ENCODE measurements at places on chromosomes 5 and 9. TPM values are rescaled to one million over a fixed set of nuclear protein-coding genes. Genes with fewer than 3 reads are reported as not detected.

GRCh38 chr9:83509402-83509801, 28.8 kb downstream of the FRMD3 start:
- no peak for DNase-seq

GRCh38 chr5:132226516-132227234, 978 bp downstream of the P4HA2 start:
- no peak for DNase-seq

- no peak for DNase-seq
Observed at GRCh38 chr9:696332-697323, 144.9 kb upstream of the DMRT1 start.

GRCh38 chr5:53114988-53115387, 5.4 kb upstream of the MOCS2 start:
- no peak for DNase-seq

The MVB12B gene
- 18.7 TPM for total RNA-seq

GRCh38 chr5:113292462-113292861, 142.3 kb downstream of the TSSK1B start:
- DNase-seq: no peak

The NUTM2G gene
- total RNA-seq: not detected

The NRG2 gene
- total RNA-seq: 1.5 TPM

The LMX1B gene
- total RNA-seq: 0.18 TPM

GRCh38 chr9:4742246-4742645, 1.2 kb upstream of the AK3 start:
- DNase-seq: no peak

The GABRA1 gene
- not detected for total RNA-seq

The SLC46A2 gene
- total RNA-seq: not detected

The ZFYVE16 gene
- 53.6 TPM for total RNA-seq

DNA sequence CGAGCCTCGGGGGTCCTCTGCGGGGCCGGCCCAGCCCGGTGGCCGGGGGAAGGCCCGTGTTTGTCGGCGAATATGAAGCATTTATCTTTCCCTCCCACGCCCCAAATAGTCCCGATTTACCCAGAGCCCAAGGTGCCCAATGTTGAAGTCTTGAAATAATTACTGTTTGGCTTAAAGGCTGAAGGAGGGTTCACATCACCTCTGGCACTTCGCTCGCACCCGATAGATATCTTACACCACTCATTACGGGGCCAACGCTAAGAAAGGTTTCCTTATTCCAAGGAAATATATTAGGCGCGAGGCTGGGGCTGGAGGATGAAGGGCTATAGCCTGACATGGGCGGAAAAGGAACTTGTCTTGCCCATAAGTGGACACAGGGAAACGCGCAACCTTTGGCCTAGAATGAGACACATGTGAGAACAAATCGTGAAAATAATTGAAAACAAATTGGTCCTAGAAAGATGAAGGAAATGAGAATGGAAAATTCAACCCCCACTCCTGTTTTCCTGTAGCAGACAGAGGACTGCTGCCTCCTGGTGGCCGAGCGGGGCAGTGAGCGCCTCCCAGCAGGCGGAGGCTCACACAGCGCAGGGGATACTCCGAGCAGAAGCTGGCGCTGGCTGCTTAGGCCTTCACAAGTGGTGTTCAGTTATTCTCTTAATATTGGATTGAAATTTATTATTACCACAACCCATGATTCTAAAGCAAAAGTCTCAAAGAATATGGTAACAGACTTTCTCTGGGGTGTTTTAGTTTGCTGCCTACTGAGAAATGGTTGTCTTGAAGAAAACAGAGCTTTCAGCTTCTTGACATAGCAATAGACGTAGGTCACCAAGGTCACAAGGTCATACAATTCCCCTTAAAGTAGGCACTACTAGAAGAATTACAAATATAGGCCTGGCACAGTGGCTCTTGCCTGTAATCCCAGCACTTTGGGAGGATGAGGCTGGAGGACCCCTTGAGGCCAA, 7.9 kb downstream of the CCL21 start:
- peak; percentile 94 for DNase-seq

The ACTL7A gene
- not detected for total RNA-seq

DNA sequence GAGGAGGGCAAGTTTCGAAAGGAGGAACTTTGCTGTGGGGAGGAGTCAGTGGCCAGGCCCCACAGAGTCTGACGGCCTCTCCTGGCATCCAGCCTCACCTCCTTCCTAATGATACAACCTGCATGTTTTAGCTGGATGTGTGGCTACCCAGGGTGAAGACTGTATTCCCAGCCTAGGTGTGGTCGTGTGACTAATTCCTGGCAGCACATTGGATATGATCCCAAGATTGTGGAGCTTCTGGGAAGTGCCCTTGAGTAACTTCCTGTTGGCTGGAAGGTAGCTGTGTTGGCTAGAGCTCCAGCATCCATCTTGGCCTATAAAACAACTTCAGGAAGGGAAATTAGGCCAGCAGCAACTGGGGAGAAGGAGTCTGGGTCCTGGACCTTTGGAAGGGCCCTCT, 19.0 kb upstream of the LPCAT1 start:
- DNase-seq: peak; percentile 21

The IFNB1 gene
- total RNA-seq: not detected

The IQGAP2 gene
- total RNA-seq: 8.8 TPM

DNA sequence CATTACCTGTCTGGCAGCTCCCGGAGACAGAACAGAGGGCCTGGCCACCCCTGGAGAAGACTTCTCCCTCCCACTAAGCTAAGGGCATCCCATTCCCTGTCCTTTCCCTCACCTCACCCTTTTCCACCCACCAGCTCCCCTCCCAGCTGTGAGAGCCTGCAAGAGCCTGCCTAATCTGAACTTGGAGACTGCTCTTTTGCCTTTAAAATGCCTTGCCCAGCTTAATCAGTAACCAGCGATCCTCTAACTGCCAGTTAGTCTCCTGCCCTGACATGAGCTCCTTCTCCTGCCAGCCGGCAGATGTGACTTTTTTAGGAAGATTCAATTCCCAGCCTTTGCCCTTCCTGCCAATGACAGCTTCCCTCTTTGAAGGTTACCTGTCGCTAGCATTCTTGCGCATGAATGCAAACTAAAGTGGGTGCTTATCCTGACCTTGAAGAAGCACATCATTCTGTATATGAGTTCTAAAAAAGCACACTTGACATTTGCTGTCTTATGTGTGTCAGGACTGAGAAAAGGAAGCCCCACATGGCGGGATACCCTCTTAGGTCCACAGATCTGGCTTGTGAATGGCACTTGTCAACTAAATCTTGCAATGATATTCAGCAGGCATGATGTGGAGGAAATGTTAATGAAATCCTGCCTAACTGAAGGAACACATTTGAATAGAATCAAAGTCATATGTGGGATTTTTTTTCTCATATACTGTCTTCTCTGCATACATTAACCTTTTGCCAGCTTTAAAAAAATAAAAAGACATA, 411.2 kb upstream of the SLC30A5 start:
- DNase-seq: no peak

The FSTL4 gene
- total RNA-seq: not detected

The FCN2 gene
- total RNA-seq: not detected

DNA sequence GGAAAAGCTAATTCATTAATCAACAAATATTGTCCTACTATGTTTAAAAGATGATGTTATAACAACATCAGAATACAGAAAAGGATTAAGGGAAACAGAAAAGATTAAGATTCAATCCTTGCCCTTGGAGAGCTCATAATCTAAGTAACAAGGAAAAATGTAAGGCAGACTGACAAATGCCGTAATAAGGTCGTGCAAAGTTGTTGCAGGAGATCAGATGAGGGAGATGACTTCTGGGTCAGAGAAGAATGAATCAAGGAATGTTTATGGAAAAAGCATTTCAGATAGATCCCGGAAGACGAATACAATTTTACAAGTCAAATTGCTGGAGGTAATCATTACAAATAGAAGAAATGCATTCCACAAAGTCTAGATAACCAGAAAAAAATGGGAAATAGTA, 6.4 kb downstream of the ADAMTS6 start:
- DNase-seq: no peak

The GFI1B gene
- total RNA-seq: not detected

DNA sequence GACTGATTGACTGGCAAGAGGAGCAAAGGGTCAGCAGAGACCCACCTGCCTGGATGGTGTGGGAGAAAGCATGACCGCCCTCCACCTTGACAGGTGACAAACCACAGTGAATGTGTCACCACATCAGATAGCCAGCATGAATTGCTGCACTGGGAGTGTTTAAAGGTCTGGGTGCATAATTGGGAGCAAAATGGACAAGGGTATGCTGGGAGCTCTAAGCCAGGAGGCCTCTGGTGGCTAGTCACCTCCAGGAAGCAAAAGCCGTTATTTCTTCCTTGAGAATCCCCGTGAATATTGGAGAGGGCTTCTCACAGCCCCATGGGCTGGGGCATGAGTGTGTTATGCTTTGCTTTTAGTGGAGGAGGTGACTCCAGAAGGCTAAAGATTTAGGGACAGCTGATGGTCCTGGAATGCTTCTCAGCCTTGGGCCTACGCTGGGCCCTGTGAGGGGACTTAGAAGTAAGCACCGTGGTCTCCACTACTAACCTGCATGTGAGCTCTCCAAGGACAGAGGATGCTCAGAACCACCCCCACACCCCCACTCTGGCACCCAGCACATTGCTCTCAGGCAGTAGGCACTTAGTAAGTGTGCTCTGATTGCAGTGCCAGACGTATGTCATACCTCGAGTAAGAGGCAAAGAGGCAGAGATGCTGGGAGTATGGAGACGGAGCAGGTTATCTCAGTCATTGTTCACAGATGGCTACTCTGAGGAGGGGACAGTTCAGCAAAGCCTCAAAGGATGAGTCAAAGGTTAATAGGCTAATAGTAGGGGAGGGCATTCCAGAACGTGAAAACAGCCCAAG, 9.1 kb upstream of the IRF1 start:
- DNase-seq: peak; percentile 56

DNA sequence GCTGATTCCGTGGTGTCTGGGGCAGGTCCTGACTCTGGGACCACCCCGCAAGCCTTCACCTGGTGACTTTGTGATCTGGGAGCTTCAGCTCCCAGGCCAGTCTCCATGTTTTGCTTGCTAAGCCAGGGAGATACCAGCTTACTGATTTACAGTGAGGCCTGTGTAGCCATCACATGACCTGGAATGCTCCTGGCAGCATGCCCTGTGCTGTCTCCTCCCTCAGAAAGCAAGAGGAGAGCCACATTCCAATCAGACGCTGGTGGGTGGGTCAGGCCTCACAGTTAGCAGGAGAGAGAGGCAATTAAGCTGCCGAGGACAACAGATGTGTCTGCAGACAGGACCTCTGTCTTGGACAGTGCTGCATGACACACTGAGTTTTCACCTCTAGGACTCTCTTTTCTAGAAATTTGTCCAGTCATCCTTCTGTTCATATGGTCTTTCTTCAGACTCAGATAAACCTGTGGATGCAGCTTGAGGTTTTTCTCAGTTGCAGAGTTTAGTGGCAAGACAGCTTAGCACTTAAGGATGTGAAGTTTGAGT, 24.4 kb upstream of the GRPEL2 start:
- DNase-seq: peak; percentile 92

The ARAP3 gene
- 2.0 TPM for total RNA-seq

GRCh38 chr9:121707477-121708424, 56.3 kb downstream of the DAB2IP start:
- no peak for DNase-seq

The SLC22A4 gene
- 1.4 TPM for total RNA-seq

DNA sequence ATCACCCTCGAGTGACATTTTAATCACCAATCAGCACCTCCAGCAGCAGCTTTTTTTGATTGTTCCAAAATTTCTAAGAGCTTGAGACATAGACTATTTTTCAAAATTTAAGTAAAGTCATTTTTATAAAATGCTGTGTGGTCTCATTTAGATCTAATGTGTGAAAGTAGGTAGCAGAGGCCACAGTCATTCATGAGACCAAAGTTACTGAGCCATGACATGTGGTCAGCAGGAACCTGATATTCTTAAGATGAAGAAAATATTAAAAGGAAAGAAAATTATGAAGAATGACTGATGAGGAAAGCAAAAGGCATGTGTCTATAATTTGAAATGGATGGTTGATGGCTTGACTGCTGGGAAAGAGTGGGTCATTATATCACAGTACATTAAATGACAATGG, 7.2 kb downstream of the FREM1 start:
- no peak for DNase-seq

DNA sequence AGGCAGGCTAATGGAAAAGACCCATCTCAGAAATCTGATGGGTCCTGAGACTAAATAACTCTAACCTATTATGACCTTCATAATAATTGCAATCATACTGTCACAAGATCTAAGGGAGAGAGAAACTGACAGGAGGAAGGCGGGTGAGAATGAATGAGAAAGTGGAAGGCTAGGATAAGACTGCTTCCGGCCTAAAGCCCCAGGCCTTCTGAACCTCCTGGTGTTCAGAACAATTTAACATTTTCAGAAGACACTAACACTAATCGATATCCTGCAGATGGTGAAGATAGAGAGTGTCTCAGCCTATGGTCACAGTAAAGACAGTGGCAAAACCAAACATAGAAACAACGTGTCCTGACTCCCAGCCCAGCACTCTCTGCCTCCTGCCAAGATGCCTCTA, 1.2 kb downstream of the RPS14 start:
- DNase-seq: no peak

The FAM78A gene
- 1.0 TPM for total RNA-seq

- DNase-seq: no peak
Observed at GRCh38 chr5:55485073-55485472, 49.7 kb downstream of the PLPP1 start.

- DNase-seq: no peak
Observed at GRCh38 chr5:130536691-130537090, 628.4 kb downstream of the HINT1 start.

DNA sequence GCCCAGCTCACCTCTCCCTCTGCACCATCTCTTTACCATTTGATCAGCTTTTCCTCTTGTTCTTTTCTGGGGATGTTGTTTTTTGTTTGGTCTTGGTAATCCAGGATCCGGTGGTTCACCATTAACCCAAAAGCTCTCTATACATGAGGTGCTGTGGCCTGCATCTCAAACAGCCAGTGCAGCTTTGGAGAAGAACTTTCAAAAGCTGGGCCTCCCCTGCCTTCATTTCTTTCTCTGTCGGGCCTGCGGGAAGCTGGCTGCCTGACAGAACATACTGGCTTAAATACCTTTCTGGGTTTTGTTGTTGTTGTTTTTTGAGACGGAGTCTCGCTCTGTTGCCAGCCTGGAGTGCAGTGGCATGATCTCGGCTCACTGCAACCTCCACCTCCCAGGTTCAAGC, 12.1 kb downstream of the PSAT1 start:
- no peak for DNase-seq

- no peak for DNase-seq
Observed at GRCh38 chr9:71557310-71557709, 211.0 kb downstream of the CEMIP2 start.

DNA sequence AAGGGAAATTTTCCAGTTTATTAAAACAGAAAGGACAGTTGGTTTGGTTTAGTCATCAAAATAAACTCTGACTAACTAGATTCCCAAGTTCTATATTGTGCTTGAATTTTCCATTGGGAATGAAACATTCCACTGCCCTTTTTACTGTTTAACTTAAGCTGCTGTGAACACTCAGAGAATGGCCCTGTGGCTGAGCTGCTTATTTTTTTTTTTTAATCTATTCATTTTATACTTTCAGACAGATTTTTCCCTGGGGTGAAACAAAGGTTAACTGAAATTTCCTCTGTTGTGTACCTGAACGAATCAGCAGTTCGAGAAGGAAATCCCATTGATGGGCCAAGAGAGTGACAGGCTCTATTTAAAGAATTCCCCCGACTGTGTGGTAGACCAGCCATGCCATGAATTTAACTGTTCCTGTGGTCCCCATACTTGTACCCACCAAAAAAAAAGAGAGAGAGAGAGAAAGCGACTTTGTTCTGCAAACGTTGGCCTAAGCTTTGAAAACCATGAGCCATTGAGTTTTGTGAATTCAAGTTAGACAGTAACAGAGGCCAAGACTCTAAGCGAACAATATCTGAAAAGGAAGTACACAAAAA, 138.7 kb upstream of the GRHPR start:
- no peak for DNase-seq

The MEGF10 gene
- 39.8 TPM for total RNA-seq

The CERCAM gene
- 128 TPM for total RNA-seq

The CCL27 gene
- 0.78 TPM for total RNA-seq

The PFN3 gene
- not detected for total RNA-seq
